ENCODE measurements at places on chromosomes 1 and 21.
A peak's percentile ranks its signal among the peaks of the same experiment; 100 is the strongest.

GRCh38 chr1:172882791-172883386 lies 167.9 kb downstream of the TNFSF18 start:
- no peaks in the 10 kb centered on the region for H3K4me1 ChIP-seq
- H3K4me3 ChIP-seq = no peak overlapping the region
- H3K27ac ChIP-seq = no peak overlapping the region
- no peaks in the 10 kb centered on the region for H3K27me3 ChIP-seq
- no peaks in the 10 kb centered on the region for H3K36me3 ChIP-seq

DNA sequence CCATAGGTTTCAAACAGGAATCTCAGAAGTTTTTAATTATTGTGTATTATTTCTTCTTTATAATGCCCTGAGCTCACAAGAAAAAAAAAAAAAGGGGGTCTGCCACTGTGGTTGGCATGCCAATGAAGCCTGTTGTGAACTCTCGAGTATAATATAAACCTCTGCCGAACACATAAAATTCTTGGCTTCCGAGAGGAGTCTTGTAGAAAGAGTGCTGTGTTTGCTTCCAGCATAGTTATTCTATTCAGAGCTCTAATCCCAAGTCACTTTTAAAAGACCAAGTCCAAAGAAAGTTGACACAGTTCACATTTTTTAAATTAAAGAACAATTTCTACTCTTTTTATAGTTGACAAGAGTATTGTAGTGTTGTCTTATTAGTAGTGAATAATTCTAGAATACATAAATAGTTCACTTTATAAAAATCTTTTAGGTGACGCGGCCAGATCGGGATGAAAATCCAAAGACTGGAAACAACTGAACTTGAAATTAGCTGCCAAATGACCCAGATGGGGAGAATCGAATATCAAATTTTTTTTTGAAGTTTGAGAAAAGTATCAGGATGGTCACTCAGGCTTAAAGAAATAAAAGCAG lies 293.2 kb downstream of the DUSP10 start:
- H3K4me3 ChIP-seq = no peak overlapping the region
- no peaks in the 10 kb centered on the region for H3K36me3 ChIP-seq
- no peak overlapping the region for H3K27ac ChIP-seq
- H3K4me1 ChIP-seq = no peaks in the 10 kb centered on the region

DNA sequence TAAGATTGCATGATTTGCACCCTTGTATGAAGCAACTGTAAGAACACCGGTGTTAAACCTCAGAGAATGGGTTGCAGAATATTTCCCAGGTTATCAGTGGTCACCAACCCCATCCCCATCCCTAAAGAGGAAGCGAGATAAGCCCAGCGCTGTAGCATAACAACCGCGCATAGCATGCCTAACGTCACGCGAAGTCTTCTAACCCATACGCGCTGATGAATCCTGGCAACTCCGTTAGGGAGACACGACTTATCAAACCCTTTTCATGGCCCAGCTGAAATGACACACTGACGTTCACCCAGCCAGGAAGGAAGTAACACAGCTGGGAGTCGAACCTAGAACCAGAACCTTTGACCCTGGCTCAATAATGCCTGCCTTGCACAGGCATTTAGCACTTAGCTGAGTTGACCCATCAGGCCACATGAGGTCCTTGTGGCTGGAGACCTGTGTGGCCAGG lies 24.2 kb downstream of the TMEM51 start:
- no peaks in the 10 kb centered on the region for H3K27me3 ChIP-seq
- H3K27ac ChIP-seq = no peak overlapping the region
- H3K4me1 ChIP-seq = peaks cover 5% of the 10 kb centered on the region
- DNase-seq = peak; percentile 66

- no peak for DNase-seq
- no peaks in the 10 kb centered on the region for H3K4me1 ChIP-seq
- no peak overlapping the region for H3K27ac ChIP-seq
- no peaks in the 10 kb centered on the region for H3K27me3 ChIP-seq
- H3K36me3 ChIP-seq = no peaks in the 10 kb centered on the region
Measured at GRCh38 chr1:147723691-147724323, 36.6 kb downstream of the GJA5 start.

DNA sequence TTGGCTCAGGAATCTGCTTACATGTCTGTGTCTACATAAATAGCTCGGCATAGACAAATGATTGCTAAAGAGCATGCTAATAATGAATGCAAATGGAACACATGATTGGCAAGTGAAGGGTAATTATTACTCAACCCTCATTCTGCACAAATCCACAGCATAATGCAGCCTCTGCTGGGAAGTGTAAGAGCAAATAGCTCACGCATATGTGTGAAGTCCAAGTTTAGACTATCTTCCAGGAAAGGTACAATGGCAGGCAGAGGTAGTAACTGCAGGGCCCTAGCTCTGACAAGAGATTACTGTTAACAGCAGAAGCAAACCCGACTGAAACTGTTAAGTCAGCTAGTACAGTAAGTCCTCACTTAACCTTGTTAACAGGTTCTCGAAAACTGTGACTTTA lies 7.0 kb upstream of the IL6R start:
- H3K36me3 ChIP-seq = no peaks in the 10 kb centered on the region
- H3K4me3 ChIP-seq = no peak overlapping the region
- peaks cover 52% of the 10 kb centered on the region for H3K4me1 ChIP-seq

GRCh38 chr1:5708346-5709245 lies 283.6 kb downstream of the NPHP4 start:
- no peak for DNase-seq
- no peak overlapping the region for H3K4me3 ChIP-seq
- H3K27me3 ChIP-seq = no peaks in the 10 kb centered on the region
- H3K36me3 ChIP-seq = no peaks in the 10 kb centered on the region
- H3K27ac ChIP-seq = no peak overlapping the region

GRCh38 chr21:36692835-36693488 lies 6.0 kb upstream of the SIM2 start:
- no peak overlapping the region for H3K4me3 ChIP-seq
- no peak for DNase-seq
- no peaks in the 10 kb centered on the region for H3K4me1 ChIP-seq

DNA sequence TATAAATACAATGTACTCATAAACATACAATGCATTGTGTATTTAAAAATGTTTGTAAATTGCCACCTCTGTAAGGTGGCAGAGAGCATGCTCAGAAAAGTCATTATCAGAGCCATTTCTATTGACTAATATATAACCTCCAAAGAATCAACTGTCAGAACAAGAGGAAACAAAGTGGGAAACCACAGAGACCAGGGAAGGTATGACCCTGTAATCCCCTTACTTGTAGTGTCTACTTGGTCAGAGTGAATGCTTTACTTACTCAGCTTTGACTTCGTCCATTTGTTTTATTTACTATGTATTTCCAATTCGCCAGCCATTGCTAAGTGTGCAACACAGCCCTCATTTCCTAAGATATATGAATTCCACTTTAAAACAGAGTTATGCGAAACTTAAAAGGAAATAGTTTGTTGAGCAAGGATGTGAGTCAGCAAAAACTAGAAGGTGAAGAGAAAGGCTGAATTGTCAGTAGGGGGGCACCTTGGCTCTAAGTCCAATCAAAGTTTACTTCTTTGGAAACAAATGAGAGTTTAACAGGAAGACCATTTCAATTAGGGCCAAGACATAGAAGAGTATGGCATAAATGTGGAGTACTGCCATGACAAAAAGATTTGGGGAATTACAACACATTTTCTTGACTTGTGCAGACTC lies 671.7 kb upstream of the PTBP2 start:
- no peak overlapping the region for H3K4me3 ChIP-seq
- no peak overlapping the region for H3K27ac ChIP-seq
- H3K36me3 ChIP-seq = no peaks in the 10 kb centered on the region
- no peaks in the 10 kb centered on the region for H3K27me3 ChIP-seq

DNA sequence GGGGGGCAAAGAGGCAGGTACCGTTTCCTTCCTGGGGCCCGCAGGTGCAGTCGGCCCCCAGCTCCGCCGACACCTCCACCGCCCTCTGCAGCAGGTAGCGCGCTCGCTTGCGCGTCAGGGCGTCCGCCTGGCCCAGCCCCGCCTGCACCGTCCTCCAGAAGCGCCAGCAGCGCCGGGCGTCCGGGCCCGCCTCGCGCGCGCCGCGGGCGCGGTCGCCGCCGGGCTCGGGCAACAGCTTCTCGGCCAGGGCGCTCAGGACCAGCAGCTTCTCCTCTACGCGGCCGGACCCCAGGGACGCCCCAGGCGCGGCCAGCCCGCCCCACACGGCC lies 863 bp downstream of the TARBP1 start:
- peaks cover 35% of the 10 kb centered on the region for H3K4me1 ChIP-seq
- no peaks in the 10 kb centered on the region for H3K36me3 ChIP-seq
- no peaks in the 10 kb centered on the region for H3K27me3 ChIP-seq

DNA sequence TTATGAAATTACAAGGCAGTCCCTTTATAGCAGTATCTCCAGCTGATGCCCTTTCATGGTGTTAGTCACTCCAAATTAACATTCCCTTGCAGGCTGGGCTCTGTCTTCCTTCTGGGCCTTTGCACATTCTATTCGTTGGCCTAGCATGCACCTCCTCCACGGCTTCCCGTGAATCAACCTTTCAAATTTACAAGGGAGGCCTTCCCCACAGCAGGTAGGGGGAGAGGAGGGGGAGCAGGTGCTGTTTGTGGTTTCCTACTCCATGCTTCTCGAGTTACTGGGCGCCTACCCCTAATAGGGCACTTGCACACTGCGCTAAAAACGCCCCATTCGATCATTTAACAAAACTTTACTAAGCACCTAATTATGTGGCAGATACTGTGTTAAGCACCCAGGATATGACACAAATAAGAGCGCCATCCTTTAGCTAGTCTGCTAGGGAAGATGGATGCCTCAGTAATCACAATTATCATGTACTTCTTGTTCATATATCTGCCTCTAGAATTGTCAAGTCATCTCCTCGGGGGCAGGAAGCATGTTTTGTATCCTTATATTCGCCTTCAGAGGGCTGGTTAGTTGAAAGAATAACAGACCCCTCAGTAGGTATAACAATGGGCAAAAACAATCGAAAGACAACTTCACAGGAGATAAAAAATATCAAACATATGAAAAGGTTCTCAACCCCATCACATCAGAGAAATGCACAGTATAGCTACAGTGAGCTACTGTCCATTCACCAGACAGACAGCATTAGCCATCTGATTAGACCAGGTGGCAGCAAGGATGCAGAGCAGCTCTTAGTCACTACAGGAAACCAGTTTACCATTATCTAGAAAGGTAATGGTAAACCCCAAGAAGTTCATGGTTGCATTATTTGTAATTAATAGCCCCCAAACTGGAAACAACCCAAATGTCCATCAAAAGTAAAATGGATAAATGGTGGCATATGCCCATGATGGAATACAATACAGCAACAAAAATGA lies 1.7 kb upstream of the ADAR start:
- DNase-seq = no peak
- H3K36me3 ChIP-seq = peaks cover 14% of the 10 kb centered on the region
- peaks cover 46% of the 10 kb centered on the region for H3K4me1 ChIP-seq
- H3K4me3 ChIP-seq = no peak overlapping the region

DNA sequence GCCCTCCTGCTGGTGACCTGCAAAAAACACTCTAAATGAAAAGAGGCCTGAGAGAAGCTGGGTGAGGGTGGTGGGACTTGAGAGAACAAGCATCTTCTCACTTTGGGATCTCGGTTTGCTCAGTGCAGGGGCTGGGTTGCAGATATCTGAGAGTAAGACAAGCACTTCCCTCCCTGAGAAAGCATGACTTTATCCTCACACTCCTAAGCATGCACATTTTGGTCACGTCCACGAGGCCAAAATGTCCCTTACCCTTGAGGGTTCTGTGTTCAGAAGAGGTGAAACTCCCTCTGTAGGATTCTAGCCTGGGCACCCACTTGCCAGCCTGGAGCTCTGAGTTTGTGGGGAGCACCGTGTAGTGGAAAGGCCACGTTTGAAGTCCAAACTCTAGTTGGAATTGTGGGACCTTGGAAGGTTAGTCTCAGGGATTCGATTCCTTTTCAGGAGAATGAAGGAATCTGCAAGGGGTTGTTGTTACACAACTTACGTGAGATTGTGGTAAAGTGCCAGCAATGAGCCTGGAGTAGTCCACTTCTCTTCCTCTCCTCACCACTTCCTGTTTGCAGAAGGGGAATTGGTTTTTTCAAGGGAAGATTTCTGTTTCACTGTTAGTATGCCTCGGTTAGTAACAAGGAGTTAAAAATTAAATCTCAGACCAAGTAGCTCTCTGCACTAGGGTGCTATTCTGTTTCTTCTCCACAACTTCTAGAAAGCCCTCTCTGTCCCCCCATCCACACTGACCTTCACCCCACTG lies 3.0 kb downstream of the FCAMR start:
- H3K27me3 ChIP-seq = no peaks in the 10 kb centered on the region
- peaks cover 75% of the 10 kb centered on the region for H3K4me1 ChIP-seq
- H3K36me3 ChIP-seq = no peaks in the 10 kb centered on the region
- H3K27ac ChIP-seq = no peak overlapping the region
- peak; percentile 85 for DNase-seq

GRCh38 chr1:15940110-15941043 lies 35.5 kb downstream of the ZBTB17 start:
- no peaks in the 10 kb centered on the region for H3K27me3 ChIP-seq
- H3K27ac ChIP-seq = no peak overlapping the region
- peaks cover 100% of the 10 kb centered on the region for H3K36me3 ChIP-seq
- DNase-seq = no peak

- no peaks in the 10 kb centered on the region for H3K36me3 ChIP-seq
- DNase-seq = no peak
- peaks cover 8% of the 10 kb centered on the region for H3K4me1 ChIP-seq
- no peak overlapping the region for H3K4me3 ChIP-seq
- no peaks in the 10 kb centered on the region for H3K27me3 ChIP-seq
- H3K27ac ChIP-seq = no peak overlapping the region
Measured at GRCh38 chr1:210689826-210690225, 361.1 kb downstream of the HHAT start.

DNA sequence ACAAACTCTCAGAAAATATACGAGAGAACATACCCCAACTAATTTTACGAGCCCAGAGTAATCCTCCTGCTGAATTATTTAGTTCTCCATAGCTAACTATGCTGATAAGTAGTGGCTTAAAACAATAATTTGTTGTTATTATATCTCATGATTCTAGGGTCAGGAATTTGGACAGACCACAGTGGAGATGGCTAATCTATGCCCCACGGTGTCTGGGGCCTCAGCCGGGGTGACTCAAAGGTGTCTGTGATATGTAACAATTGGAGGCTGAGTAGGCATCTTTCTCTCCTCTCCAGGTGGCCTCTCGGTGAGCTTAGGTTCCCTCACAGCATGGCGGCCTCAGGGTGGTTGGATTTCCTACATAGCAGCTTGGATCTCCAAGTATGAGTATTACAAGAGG lies 35.4 kb upstream of the FOXO6 start:
- no peak overlapping the region for H3K27ac ChIP-seq

GRCh38 chr1:198498881-198499280 lies 41.6 kb downstream of the ATP6V1G3 start:
- no peaks in the 10 kb centered on the region for H3K36me3 ChIP-seq
- DNase-seq = no peak
- H3K27me3 ChIP-seq = no peaks in the 10 kb centered on the region

All from CD14-positive monocyte (primary cell).